Stimulated activated CD8-positive, alpha-beta memory T cell treated with anti-CD3 and anti-CD28 coated beads, Interleukin-2, amount 100 ng/mL, for 1 hour (primary cell): ENCODE measurements at places on chromosomes 2 and 18.
A peak's percentile ranks its signal among the peaks of the same experiment; 100 is the strongest.

- no peak for DNase-seq
Observed at GRCh38 chr2:241065355-241065803, 36.7 kb downstream of the MTERF4 start.

DNA sequence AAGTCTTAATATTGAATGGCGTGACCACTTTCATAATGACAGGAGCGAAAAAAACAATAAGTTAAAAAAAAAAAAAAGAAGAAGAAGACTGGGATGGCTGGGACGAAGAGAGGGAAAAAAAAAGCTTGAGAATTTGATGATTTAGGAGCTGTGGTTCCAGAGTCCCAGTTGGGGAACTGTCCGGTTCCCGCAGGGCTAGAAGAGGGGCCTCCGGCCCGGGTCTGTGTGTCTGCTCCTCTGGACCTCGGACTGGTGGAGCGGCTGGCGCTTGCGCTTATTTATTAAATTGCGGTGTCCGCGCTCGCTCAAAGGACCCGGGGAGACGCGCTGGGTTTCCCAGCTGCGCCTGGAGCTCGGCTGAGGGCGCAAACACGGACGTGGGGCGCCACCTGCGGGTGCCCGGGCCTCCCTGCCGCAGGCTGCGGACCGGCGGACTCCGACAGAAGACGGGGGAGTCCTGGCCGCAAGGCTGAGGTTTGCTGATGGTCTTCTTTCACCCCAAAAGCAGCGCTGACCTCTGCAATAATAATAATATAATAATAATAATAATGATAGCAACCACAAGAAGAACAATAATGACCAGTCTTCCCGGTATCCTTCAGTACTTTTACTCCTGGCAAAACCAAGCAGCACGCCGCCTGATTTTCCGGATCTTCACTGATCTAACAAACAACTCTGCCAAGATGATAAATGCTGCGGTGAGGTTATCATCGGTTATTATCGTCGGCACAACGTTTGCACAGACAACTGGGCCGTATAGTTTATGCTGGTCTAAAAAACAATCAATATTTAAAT lies at the start of gene CBLN2:
Gene CBLN2, minus strand, starts transcription at position 251 of the 795 bp plus-strand sequence. CDS start 2,182 bp downstream, outside the sequence.
- DNase-seq, result no peak

- no peak for DNase-seq
Observed at GRCh38 chr2:200695191-200695590, 109.4 kb downstream of the AOX1 start.

DNA sequence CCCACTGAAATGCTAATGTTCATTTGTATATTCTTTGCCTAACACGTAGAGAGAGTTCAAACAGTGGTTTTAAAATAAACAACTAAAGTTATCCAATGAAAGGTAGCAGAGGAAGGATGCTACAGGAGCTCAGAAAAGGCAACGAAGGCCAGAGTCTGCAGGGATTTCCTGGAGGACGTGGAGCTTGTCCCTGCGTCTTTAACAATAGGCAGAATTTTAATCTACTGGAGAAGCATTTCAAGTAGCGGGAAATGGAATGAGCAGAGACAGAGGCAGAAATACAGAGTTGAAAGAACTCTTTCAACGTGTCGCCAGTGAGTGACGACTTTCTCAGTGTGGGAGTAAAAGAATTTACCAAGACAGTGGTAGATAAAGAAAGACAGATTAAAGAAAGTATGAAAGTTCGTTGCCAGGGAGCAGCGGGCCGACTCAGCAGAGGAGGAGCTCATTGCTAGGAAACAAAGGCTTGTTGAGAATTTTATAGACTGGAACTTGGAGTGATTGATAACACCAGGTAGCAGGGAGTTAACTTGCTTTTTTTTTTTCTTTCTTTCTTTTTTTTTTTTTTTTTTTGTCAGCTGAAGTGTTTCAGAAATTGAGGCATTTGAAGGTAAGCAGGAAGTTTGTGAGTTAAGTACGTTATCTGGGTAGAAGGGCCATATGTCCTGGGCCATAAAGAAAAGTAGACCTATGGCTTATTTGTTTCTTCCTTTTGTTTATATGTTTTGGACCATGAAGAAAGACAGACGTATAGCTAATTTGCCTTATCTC lies 625 bp upstream of the NBAS start:
- no peak for DNase-seq

GRCh38 chr2:176879426-176879995 lies 333.1 kb upstream of the HNRNPA3 start:
- DNase-seq, result no peak

- DNase-seq, result no peak
Observed at GRCh38 chr2:62379566-62379965, 126.4 kb downstream of the TMEM17 start.

DNA sequence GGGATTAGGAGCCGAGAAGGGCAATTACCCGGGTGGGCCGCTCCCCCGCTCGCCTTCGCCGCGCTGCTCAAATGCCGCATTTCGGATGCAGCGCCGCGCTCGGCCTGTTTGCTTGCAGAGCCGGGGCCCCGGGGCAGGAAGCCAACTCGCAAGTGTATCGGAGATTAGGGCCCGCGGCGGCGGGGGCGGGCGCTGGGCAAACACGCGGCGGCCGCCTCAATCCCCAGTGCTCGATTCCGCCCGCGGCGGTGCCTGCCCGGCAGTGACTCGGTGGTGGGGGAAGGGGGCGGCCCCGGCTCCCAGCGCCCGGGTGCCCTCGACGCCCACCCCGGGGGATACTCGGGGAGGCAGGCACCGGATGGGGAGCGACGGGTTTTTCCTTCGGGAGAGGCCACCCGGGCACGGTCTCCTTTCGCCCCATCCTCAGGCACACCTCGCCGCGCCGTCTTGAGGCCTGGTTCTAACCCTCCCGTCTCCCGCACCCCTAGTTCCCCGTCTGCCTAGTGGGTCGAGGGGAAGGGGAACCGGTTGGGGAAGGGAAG lies 26.6 kb upstream of the NOTO start:
- DNase-seq, result peak; percentile 61

DNA sequence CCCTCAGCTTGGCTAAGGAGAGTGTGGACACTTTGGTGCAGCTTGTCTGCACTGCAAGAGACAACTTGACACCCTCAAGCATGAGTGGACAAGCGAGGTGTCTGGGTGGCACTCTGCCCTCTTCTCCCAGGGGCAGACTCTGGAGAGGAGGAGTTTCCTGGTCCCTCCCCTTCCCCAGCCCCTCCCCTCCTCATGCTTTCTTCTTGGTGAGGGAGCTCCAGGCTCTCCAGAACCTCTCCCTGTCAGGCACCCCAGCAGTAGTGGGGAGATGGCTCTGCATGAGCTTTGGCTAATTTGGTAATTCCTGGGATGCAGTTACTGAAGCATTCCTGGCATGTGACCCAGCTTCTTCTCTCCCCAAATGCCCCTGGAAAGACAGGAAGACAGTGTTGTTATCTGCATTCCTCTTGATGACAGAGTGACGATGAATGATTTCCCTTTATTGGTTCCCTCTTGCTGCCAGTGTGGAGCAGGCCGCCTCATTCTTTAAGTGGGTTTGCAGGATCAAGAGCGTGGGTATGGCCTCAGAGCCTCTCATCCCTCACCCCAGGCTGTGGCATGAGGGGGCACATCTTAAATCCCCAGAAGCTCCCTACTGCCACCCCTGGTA lies 89.2 kb downstream of the STPG4 start:
- no peak for DNase-seq

GRCh38 chr2:211093743-211094303 lies 537.4 kb downstream of the CPS1 start:
- DNase-seq, result no peak

GRCh38 chr2:152352616-152353015 lies 17.6 kb downstream of the FMNL2 start:
- DNase-seq, result no peak

- DNase-seq, result no peak
Observed at GRCh38 chr2:132448331-132448730, 31.7 kb downstream of the GPR39 start.

GRCh38 chr2:195092341-195092740 lies 564.7 kb upstream of the SLC39A10 start:
- DNase-seq, result no peak

DNA sequence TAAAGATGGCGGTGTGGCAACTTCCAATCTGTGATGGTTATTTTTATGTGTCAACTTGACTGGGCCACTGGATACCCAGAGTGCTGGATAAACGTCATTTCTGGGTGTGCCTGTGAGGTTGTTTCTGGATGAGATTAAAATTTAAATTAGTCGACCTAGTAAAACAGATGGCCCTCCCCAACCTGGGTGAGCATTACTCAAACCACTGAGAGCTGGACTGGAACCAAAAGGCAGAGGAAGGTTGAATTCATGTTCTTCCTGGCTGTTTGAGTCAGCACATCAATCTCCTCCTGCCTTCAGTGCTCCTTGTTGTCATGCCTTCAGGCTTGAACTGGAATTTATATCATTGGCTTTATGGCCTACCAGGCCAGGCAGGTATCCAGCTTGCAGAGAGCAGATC lies 190.8 kb upstream of the RGPD4 start:
- DNase-seq, result no peak

DNA sequence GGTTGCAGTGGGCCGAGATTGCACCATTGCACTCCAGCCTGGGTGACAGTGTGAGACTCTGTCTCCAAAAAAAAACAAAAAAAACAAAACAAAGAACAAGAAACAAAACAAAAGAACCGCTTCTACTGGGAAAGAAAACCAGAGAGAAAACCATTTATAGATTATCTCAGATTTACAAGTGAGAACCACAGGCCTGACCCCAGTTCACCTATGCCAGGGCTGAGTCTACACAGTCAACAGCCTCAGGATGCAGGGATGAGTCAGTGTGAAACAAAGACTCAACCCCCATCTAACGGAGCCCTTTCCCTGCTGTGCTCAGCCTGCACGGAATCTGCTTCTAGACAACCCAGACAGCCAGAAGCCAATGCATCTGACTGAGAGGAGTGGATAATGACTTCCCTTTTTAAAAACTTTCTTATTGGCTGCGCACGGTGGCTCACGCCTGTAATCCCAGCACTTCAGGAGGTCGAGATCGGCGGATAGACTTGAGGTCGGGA lies 25.5 kb upstream of the YWHAQ start:
- peak; percentile 21 for DNase-seq

DNA sequence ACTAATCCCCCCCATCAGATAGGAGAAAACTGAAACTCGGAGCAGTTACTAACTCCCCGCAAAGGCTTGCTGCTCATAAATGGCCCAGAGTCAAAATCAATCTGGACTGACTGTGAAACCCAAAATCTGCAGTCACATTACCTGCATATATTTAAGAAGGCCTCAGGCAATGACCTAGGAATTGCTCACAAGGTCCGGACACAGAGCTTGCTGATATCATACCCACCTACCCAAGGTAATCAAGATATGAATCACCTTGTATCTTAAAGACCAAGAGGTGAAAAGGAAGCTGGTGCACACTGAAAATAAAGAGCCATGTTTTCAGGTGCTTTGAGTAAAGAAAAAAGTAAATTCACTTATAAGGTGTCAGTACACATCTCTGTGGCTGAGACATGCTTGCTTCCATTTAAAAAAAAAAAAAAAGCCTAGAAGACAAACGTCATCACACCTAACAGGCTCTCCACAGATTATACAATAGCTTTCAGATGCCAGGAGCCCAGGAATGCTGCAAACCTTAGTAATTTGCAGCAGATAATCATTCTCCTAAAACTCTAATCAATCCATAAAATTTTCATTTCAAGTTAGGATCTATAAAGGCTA lies 195.4 kb downstream of the ZEB2 start:
- no peak for DNase-seq

DNA sequence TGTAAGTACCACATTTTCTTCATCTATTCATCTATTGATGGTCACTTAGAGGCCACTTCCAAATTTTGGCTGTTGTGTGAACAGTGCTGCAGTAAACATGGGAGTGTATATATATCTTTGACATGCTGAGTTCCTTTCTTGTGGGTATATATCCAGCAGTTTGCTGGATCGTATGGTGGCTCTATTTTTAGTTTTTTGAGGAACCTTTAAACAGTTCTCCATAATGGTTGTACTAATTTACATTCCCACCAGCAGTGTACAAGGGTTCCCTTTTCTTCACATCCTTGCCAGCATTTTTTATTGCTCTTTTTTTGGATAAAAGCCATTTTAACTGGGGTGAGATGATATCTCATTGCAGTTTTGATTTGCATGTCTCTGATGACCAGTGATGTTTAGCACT lies 7.3 kb upstream of the ATP5MC3 start:
- DNase-seq, result no peak

GRCh38 chr2:10493075-10493633 lies 45.0 kb upstream of the ODC1 start:
- no peak for DNase-seq

DNA sequence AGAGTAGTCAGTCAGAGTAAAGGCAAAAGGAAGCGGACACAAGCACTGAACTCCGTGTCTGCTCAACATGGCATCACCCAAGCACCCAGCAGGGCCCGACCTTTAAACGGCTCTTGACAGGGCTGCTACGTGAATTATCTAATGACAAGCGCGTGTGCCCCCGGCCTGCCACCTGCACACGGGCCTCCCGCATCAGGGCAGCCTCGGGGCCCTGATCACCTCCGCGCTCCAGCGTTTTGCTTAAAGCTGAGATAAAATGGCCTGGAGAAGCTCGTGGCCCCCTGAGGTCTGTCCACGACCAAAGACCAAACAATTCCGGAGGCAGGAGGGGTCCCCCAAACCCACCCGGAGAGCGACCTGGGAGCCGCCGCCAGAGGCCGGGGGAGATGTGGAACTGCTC lies 376 bp downstream of the NDUFA10 start:
- DNase-seq, result peak; percentile 4

- DNase-seq, result no peak
Observed at GRCh38 chr18:22342625-22343024, 75.1 kb downstream of the CTAGE1 start.

- no peak for DNase-seq
Observed at GRCh38 chr18:11689669-11690565, 853 bp downstream of the GNAL start.

GRCh38 chr18:7198326-7198725 lies 32.6 kb upstream of the LRRC30 start:
- no peak for DNase-seq

GRCh38 chr18:75124551-75124950 lies 84.4 kb downstream of the PTGR3 start:
- DNase-seq, result no peak

GRCh38 chr18:23849141-23849540 lies 159.9 kb downstream of the LAMA3 start:
- DNase-seq, result no peak

GRCh38 chr2:134225841-134226240 lies 28.0 kb upstream of the MGAT5 start:
- no peak for DNase-seq

GRCh38 chr2:216696321-216696720 lies 972 bp upstream of the IGFBP5 start:
- DNase-seq, result no peak

- no peak for DNase-seq
Observed at GRCh38 chr2:118846953-118847761, at the start of gene EN1. TSS of gene EN1 (minus strand) at chr2:118847648. CDS start at chr2:118847167, 481 bp downstream.

GRCh38 chr2:230269715-230270114 lies 44.2 kb downstream of the SP140 start:
- DNase-seq, result no peak

DNA sequence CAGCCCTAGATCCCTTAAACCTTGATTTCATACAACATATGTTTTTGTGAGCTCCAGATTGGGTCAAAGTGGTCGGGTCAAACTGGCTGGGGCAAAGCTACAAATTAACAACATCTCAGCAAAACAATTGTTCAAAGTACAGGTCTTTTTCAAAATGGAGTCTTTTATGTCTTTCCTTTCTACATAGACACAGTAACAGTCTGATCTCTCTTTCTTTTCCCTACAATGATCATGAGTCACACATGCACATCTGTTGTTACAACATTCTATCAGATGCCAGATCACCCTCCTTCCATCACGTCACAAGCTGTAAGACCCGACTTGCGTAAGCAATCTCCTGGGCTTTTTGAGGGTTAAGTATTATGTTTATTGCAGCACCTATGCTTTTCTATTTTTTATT lies 55.1 kb downstream of the RHOB start:
- DNase-seq, result no peak

- DNase-seq, result no peak
Observed at GRCh38 chr2:122864728-122865127, 1109.3 kb downstream of the TSN start.

- no peak for DNase-seq
Observed at GRCh38 chr2:151730262-151730975, 3.9 kb downstream of the NEB start.
